ENCODE measurements at places on chromosomes 11 and 22.

- DNase-seq, result no peak
These were observed 32.2 kb upstream of the SLC22A12 start for GRCh38 chr11:64558869-64559268.

DNA sequence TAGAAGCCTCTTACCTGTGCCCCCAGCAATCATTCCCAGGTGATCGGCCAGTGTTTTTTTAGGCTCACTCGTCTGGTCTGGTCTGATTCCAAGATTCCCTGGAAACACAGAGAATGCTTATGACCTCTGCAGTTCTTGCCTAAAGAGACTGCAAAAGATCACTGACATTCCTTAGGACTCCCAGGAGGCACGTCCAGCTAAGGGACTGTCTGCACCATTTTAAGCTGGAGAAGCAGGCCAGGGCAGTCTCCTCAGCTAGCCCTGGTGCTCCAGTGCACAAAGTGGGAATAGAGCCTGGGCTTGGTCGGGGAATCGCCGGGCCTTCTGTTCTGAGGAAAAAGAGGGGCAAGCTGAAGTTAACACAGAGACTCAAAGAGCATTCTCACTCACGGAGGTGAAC is 4.8 kb downstream of the CYB5R2 start:
- no peak for DNase-seq

DNA sequence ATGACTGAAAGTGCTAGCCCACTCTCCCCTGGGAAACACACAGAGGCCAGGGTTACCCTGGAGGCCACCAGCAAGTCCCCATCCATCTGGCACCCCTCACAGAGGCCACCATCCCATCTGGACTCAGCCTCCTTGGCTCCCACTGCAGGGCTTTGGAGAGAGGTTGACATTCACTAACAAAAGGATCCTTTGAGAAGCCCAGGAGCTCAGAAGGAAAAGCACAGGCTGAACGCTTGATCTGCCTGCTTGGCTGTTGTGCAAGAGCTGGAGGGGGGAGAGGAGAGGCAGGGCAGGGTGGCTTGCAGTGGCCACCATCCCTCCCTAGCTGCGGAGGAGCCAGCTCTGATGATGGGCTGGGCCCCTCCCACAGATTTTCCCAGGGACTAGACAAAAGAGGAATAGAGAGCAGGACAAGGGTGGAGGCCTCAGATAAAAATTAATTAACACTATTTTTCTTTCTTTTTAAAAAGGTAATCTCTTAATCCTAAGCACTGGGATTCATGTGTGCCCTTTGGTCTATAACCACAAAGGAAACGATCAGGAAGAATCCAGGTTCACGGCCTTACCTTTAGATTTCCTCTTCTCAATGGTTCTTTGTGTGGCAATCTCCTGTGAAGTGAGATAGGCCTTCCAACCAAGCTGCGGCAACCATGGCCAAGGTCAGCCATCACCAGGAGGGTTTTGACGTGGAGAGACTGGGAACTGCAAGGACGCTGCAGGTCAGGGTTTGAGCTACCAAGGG is 154.7 kb downstream of the BARX2 start:
- no peak for DNase-seq

DNA sequence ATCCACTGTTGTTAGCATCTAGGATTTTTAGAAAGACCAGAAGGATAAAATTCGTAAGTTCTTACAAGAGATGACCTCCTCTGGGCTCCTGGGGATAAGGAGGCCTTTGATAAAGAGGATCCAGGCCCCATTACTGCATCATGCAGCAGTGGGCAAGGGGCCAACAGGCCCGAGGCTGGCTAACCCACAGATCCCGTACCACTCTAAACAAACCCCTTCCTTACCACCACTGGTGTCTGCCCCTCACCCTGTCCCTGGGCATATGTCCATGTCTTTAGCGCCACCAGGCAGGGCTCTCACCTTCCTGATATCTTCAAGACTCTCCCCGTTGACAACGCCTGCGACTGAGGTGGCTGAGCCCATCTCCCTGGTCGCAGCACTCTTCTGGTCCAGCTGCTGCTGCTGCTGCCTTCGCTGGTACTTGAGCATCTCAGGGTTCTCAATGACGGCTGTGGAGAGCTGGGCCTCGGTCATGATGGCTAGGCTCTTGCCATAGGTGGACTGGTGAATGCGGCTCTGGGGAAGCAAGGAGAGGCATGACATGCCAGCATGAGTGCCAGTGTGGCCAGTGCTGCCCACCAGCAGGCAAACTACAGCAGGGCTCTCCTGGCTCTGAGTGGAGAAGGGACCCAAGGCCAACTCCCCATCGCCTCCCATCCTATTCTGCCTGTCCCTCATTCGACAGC is 46.2 kb downstream of the HIRA start:
- DNase-seq, result no peak

DNA sequence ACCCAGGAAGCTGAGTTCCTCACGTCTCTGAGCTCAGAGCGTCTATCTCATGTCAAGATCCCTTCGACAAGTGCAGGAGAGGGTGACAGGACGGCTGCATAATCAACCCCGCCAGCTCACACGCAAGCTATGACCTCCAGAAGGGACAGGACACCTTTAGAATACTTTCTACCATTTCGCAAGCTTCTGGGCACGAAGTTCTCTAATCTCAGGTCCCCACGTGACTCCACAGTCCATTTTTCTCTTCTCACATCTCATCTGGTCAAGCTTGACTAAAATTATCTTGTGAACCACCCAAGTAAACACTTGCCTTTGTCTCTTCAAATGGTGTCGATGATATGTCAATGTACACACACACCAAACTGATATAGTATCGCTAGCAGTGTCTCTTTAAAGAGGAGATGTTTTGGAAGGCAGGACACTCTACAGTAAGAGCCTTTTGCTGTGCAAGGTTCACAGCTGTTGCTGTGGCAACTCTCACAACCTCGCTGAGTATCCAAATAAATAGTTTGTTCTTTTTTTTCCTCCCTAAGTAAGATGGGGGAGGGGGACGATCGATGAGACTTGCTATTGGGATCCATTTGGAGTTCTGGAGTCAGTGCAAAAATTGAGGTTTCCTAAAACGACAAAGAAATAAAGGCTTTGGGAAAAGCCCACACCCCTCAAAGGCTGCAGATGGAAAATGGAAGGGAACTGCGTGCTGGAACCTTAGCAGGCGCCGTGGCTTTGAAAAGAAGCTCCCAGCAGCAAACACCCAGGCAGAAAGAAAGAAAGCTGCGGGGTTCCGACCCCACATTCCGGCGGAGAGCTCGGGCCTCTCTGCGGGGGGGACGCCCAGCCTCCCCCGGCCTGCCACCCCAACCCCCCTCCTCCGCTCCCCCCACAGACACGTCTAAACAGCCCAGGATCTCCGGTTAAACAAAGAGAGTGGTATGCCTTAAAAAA is 215.4 kb upstream of the UBASH3B start:
- DNase-seq, result no peak

GRCh38 chr11:34068111-34068510 is 16.6 kb downstream of the CAPRIN1 start:
- no peak for DNase-seq

GRCh38 chr11:63832336-63832735 is 6.6 kb upstream of the MARK2 start:
- DNase-seq, result no peak

DNA sequence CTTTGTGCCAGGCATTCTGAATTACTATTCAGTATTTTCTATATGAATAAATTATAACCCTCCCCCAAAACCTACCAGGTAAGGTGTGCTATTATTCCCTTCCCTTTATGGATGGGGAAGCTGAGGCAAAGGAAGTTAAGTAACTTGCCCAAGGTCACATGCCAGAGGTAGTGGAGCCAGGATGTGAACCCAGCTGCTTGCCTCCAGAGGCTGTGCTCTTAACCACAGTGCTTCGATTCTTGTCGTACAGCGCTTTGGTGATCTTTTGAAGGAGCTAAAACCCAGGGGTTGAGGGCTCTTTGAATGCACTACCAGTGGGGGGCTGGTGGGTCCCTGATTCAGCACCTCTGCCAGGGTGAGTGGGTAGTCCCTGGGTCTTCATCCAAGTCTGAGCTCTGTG is 18.8 kb downstream of the MCM5 start:
- no peak for DNase-seq

DNA sequence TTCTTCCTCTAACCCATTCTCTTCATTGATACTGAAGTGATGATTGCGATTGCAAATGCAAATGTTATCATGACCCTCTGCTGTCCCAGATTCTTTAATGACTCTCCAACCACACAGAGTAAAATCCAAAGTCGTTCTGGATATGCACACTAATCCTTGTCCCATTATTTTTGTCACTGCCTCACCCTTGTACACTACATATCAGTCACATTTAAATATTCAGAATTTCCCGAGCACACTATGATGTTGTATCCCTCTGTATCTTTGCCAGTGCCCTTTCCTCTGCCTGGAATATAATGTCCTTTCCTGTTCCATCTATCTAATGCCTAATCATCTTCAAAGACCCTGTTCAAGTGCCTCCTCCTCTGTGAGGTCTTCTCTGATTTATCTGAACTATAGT is 55.4 kb upstream of the MMP13 start:
- DNase-seq, result no peak

- DNase-seq, result no peak
These were observed 11.6 kb upstream of the ALKBH3 start for GRCh38 chr11:43868852-43869567.

- no peak for DNase-seq
These were observed 1329.0 kb downstream of the LRRC4C start for GRCh38 chr11:40130427-40130826.

DNA sequence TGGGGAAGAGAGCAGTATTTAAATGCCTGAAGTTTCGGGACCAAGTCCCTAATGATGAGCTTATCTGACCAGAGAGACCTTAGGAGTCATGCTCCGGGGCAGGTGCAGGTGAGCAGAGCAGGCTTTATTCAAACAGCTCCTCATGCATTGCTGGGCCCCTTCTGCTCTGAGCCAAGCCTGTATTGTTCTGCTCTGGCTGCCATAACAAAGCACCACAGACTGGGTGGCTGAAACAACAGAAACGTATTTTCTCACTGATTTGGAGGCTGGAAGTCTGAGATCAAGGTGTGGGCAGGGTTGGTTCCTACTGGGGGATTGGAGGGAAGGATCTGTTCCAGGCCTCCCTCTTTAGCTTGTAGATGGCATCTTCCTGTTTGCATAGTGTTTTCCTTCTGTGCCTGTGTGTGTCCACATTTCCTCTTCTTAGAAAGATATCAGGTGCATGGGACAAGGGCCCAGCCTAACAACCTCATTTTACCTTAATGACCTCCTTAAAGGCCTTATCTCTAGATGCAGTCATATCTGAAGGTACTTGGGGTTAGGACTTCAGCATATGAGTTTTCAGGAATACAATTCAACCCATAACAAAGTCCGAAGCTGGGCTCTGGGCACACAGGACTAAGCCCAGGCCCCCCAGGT is 97.1 kb upstream of the PARVA start:
- DNase-seq, result no peak

- peak; percentile 88 for DNase-seq
These were observed 42.2 kb upstream of the INCENP start for GRCh38 chr11:62081378-62082291.

DNA sequence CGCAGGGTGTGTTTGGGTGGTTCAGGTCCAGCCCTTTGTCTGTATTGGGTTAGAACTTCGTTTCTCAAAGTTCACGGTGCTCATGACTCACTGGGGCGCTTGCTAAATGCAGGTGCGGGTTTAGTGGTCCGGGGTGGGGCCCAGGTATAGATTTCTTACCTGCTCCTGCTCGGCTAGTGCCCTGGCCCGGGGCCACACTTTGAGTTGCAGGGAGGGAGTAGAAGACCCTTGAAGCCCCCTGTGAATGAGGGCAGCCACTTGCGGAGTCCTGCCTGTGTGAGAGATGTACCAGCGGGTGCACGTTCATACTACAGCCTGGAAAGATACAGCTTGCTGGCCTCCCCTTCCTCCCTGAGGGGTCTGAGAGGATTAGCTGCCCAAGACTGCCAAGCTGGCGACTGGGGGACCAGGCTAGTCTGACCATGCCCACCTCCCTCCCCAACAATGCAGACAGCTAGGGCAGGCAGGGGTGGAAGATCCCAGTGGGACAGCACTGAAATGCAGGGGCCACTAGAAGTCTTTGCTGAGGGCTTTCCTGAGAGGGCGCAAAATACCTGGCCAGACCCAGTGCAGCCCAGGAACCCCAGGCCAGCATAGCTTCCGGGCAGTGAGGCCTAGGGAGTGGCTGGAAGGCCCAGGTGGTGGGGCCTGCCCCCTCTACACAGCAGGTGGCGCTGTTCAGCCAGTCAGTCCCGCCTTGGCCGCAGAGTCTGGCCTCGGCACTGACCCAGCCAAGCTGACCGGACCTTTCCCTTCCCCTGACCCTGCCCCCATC is 5.1 kb upstream of the MYRF start:
- no peak for DNase-seq

GRCh38 chr11:65591939-65592857 is 3.4 kb downstream of the KCNK7 start:
- no peak for DNase-seq

Data from CD4-positive, alpha-beta T cell (primary cell).